ENCODE measurements at places on chromosomes 2 and 18.

GRCh38 chr2:188813315-188813714 is 160.9 kb upstream of the COL3A1 start:
- DNase-seq = no peak

- no peak for DNase-seq
These were observed 16.4 kb upstream of the ST3GAL5 start for GRCh38 chr2:85905187-85905666.

- DNase-seq = no peak
These were observed 47.5 kb downstream of the GAREM1 start for GRCh38 chr18:32422978-32423740.

DNA sequence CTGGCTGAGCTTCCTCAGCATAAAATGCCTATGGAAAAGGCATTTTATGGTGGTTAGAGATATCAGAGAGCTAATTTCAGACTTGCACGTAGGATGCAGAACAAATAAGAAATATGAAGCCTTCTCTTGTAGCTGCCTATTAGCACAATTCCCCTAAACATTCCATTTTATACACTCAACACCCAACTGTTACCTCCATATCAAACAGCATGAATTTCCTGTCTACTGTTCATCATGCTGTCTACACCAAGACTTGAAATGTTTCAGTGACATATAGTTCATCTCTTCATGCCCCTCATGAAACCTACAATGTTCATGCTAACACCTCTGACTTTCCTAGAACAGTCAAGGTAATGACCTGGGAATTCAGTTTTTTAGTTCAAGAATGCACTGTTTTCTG is 249.9 kb downstream of the PIEZO2 start:
- no peak for DNase-seq

DNA sequence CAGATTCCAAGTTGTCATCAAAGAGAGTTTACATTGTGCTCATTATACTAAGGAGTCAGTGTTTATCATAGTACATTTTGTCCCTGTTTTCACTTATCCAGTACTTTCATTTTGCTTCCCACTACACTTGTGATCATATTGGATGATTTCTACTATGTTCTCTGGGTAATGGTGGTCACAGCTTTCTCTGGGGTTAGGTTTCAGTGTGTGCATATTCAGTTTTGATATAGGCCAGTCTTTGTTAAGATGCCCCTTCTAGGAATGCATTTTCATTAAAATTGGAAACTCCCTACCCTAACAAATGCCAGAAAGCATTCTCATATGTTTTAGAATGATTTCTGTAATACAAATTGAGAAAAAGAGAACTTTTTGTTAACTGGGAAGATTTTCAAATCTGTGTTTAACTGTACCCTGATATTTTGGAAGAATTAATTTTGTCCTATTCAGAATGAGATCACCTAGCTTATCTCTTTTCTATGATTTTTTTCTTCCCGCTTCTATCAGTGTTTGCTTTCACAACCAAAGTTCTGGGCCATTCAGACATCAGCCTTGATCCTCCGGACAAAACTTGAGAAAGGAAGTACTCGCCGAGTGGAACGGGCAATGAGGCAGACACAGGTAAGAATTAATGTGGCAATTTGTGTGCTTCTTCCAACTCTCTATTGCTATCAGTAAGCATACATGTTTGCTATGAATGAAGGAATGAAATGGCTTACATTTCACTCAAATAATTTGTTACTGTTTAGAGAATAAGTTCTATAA is 74.6 kb downstream of the TTC27 start:
- DNase-seq = no peak

DNA sequence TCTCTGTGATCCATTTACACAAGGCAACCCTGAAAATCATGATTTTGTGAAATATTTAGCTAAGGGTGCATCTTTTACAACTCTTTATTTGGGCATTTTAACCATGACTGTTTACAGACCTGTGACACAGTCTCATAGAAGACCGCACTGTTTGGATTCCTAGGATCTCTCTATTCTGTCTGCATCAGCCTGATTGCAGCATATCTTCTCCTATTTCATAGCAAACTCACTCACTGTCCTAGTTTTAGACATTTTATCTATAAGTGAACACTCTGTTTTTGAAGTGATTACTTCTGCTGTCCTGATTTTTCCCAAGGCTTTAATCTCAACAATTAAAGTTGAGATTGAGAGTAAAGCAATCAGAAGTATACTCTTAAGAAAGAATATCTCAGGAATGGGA is 56.2 kb downstream of the CAVIN2 start:
- DNase-seq = no peak

DNA sequence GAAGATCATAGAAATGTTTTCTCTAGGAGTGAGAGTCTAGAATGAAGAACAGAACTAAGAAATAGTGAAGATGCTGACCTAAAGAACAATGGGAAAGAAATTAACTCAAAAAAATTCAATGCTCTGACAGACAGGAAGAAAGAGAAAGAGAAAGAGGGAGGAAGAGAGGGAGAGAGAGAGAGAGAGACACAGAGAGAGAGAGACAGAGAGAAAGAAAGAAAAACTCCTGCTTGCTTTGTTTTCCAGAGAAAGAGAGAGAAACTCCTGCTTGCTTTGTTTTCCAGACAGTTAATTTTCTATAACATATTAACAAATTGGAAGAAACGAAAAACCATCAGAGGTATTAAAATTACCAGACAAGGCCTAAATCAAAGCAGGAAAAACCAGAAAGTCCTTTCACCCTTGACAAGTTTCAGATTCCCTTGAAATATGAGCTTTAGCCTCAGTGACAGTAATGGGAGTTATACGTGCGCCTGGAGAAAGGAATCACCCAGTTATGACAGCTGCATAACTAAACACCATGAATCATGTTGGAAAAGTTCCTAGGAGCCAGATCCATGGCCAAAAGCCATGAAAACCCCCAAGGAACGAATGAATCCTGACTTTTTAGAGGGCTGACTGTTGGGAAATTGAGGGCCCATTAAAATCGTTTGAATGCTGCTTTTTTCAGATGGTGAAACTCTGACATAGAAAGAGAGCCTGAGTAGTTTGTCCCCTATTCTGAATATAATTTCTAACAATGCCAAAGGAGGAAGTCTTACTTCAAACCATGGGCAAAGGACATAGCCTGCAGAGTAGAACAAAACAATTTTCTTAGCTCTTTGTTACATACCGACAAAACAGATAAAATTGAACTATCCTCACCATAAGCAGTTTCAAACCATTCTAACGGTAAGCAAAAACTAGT is 228.6 kb upstream of the CHST9 start:
- DNase-seq = no peak

GRCh38 chr2:237898057-237898414 is 38.6 kb downstream of the RAMP1 start:
- DNase-seq = no peak

DNA sequence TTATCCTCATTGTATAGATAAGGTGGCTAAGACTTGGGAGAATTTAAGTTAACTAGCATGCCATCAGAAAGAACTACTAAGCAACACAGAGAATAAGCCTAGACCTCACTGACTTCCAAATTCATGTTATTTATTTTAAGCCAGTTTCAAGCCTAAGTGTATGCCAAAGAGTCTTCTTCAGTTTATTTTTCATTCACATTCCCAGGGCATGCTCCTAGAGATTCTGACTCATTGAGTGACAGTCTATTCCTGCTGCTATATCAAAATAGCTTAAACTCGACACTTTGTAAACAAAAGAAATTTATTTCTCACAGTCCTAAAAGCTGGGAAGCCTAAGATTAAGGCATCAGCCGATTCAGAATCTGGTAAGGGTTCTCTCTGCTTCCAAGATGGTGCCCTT is 467.1 kb downstream of the MBD2 start:
- DNase-seq = no peak

DNA sequence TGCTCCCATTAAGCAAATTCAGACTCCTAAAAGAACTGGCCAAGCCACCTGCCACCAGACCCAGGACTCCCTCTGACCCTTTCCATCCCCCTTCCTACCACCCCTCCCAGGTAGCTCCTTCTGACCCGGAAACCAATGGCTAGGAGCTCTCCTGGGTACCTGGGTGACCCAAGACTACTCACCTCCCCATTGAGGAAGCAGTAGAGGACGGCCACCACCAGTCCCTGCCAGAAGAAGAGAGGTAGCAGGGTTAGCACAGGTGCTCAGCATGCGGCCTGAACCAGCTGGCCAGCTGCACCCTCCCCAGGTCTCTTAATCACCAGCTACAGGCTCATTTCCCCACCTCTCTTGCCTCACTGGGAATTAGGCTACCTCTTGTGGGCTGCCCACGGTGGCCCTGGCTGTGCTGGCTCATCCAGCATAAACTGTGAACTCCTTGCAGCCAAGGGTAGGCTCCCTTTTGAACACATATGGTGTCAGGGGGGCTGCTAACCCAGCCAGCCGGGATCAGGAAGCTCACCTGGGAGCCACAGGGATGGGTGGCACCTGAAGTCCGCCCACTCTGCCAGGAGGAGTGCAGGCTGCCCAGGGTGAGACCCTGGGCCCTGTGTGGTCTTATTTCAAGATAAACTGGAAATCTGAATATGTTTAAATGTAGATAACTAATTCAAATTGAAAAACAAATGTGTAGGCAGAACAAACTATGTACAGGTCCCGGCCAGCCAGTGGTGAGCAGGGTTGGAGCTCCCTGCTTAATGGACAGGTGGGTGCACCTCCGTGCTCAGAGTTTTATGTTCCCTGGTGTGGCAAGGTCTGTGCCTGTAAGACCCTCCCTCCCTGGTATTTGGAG is 9.9 kb downstream of the TMEM37 start:
- DNase-seq = no peak

DNA sequence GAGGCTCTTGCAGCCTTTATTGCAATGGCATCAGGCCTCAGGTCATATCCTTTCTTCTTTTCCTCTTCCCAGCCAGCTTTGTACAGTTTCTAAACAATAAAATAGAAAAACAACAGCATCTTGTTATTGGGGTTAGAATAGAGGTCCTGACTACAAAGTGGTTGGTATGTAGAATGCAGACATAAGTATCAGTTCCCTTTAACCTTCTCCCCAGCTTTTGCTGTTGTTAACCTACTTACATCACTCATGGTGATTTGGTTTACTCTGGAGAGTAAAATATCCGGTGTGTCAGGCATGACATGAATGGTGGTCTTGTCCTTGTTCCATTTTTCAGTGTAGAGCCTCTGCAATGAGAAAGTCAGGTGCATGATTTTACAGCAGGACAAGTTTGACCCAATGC is 69.8 kb downstream of the NEB start:
- no peak for DNase-seq

- no peak for DNase-seq
These were observed 254.4 kb downstream of the KCNE4 start for GRCh38 chr2:223306371-223306770.

GRCh38 chr2:71548646-71549425 is 95.5 kb downstream of the DYSF start:
- DNase-seq = peak; percentile 72

- DNase-seq = no peak
These were observed 79.1 kb downstream of the NCKAP5 start for GRCh38 chr2:133489146-133489545.

DNA sequence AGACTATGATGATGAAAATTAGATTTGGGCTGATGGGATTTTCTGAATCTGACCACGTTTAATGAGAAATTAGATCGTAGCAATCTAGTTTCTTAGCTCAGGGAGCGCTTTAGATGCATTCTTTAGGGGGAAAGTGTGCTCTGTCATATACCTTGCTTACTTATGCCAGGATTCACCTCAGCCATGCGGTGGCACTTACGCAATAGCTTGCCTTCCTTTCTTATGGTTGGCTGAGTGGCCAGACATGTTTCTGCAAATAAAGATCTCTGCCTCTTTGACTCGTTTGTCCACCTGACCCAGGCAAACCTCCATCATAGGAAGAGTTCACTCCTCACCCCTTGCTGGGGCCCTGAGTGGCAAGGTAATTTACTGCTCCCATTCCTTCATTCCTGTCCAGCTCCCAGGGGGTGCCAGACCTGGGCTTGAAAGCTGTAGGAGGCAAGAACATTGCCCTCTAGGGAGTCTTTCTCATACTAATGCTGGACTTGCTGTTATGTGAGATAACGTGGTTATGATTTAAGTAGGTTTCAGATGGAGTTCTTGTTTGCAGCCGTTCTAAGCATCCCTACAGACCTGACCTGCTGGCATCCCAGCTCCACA is 57.1 kb downstream of the FBLN7 start:
- no peak for DNase-seq

- DNase-seq = no peak
These were observed 29.5 kb downstream of the LAMA3 start for GRCh38 chr18:23718731-23719130.

GRCh38 chr2:174635776-174636404 is 38.3 kb upstream of the WIPF1 start:
- no peak for DNase-seq

DNA sequence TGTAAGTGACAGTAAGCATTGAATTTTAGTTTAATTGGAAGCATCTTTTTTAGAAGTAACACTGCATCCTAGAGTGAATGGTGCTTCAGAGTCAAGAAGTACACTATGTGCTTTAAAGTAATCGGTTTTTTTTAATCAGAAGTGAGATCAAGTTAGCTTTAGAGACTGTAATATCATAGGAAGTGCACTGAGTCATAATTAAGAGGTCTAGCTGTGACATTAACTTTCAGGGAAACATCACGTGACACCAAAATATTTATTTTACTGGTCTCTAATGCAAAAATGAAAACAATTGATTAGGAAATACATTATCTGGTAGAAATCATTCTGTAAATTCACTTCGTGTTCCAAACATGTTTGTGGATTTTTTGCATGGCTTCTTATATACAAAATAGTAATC is 55.3 kb upstream of the KYNU start:
- DNase-seq = no peak

DNA sequence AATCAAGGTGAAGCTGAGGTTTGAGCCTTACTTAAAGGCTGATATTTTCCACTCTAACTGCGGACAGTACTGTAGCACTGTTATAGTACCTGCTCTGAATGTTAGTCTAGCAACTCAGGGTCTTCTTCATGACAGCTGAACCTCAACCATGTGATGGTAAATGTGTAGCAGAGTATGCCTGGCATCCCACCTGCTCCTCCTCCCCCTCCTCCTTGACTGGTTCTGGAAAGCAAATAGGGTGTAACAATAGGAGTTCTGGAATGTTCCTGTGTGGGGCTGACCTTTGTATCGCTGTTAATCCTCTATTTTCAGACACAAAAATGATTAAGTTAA is 447 bp upstream of the CCL20 start:
- DNase-seq = no peak

DNA sequence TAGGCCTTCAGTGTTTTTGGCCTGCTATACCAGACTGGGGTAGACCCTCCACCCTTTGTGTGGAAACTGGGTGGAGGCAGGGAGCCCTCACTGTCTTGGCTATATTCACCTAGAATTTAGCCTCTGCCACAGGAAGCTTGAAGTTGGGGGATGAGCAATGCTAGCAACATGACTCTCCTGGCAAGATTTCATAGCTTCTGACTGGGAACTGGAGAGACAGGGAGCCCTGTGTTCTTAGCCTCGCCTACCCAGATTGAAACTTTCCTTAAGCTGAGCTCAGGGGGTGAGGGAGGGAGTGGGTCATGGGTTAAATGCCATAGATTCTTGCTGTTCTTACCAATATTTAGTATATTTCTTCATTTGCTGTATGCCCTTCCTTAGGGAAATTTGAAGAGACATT is 46.8 kb upstream of the FAM98A start:
- no peak for DNase-seq

- peak; percentile 68 for DNase-seq
These were observed 604 bp downstream of the RALBP1 start for GRCh38 chr18:9475643-9476591.
